ENCODE measurements at places on chromosomes 2 and 18. TPM values are rescaled to one million over a fixed set of nuclear protein-coding genes. Genes with fewer than 3 reads are reported as not detected.

Gene HNMT
- total RNA-seq, result 139 TPM

Gene LHCGR
- not detected for total RNA-seq

Gene PROKR1
- not detected for total RNA-seq

Gene CFAP53
- 0.99 TPM for total RNA-seq

Gene FNDC4
- total RNA-seq, result 18.3 TPM

Gene EHD3
- 30.6 TPM for total RNA-seq

Gene PGAP1
- total RNA-seq, result 8.2 TPM

Gene CYP27A1
- 40.6 TPM for total RNA-seq

Gene EMILIN1
- total RNA-seq, result 251 TPM

Gene STARD6
- total RNA-seq, result not detected

Gene LAMA3
- total RNA-seq, result 13.2 TPM

Gene ESPNL
- 1.3 TPM for total RNA-seq

Gene SCN2A
- total RNA-seq, result 2.1 TPM

Gene LYG2
- total RNA-seq, result not detected

Gene MARCHF4
- total RNA-seq, result 0.26 TPM

Gene CYTIP
- not detected for total RNA-seq

Gene TWIST2
- total RNA-seq, result 118 TPM

Gene UGT1A3
- total RNA-seq, result not detected

Gene TSPYL6
- not detected for total RNA-seq

Gene DOK6
- 4.0 TPM for total RNA-seq

Gene SIX2
- not detected for total RNA-seq

Gene C18orf54
- 3.3 TPM for total RNA-seq

Gene CKAP2L
- total RNA-seq, result 0.26 TPM

Gene KLF7
- 12.9 TPM for total RNA-seq

Gene DCDC2C
- total RNA-seq, result not detected

Gene RRM2
- 1.5 TPM for total RNA-seq

Gene GRHL1
- total RNA-seq, result 0.77 TPM

Gene ACVR1
- 30.8 TPM for total RNA-seq

Measured in fibroblast of lung (primary cell).